Head of caudate nucleus (tissue), 42 donors: ENCODE measurements at places on chromosomes 4 and X.

GRCh38 chrX:34642849-34643248, 14.2 kb downstream of the TMEM47 start:
- no peak for DNase-seq

DNA sequence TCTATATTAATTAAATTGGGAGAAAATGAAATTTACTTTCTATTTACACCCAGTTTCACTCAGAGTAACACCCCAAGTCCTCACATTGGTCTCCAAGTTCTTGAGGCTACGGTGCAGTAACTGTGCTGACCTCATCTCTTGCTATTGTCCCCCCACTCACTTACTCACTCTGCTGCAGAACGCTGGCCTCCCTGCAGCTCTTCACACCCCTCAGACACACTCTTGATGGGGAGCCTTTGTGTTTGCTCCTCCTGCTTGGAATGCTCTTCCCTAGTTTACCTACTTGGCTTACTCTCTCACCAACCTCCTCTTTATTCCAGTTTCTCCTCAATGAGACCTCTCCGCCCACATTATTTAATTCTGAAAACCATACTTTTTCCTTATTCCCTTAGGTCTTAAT, 22.2 kb upstream of the SPARCL1 start:
- no peak for DNase-seq

- no peak for DNase-seq
These were observed 36.9 kb downstream of the SNCA start for GRCh38 chr4:89800012-89800516.

DNA sequence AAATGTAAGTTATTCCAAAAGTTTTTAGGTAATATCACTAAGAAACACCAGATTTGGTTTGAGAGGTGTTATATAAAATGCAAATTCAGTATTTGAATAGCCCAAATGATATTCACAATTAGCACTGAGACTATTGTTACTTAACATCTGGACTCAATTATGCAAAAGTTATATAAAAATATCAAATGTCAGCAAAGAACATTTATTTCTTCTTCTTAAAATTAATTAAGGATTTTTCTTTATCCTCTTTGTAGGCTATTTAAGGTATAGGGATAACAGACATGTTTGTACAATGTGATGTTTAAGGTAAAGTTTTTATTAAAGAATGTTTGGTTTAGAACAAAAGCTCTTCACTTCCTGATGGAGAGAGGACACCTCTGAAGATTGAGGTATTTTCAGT, 63.3 kb upstream of the GK2 start:
- no peak for DNase-seq

GRCh38 chr4:77172336-77172735, 15.3 kb downstream of the CCNG2 start:
- no peak for DNase-seq

DNA sequence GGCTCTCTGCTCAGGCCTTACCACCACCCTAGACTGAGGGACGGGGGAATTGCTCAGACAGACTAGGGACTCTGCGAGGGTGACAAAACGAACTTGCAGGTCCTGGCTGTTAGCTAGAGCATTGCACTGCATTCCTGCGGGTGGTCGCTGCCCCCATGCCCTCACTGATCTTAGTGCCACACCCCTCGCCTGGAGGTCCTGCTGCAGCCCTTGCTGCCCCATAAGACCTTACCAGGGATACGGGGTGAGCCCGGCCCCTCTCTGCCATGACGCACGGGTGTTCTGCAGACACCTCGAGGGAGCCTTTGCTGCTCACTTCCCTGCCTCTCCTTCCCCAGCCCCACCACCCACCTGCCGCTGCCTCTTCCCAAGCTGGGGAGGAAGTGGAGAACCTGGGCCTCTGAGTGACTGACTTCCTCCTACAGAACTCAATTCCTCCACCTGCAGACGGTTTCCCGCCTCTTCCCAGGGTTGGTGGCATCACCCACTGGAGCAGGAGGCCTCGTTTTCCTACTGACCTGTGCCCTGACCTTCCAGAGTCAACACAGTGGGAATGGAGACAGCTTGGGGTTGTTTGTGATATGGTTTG, 19.8 kb upstream of the TBC1D14 start:
- no peak for DNase-seq

DNA sequence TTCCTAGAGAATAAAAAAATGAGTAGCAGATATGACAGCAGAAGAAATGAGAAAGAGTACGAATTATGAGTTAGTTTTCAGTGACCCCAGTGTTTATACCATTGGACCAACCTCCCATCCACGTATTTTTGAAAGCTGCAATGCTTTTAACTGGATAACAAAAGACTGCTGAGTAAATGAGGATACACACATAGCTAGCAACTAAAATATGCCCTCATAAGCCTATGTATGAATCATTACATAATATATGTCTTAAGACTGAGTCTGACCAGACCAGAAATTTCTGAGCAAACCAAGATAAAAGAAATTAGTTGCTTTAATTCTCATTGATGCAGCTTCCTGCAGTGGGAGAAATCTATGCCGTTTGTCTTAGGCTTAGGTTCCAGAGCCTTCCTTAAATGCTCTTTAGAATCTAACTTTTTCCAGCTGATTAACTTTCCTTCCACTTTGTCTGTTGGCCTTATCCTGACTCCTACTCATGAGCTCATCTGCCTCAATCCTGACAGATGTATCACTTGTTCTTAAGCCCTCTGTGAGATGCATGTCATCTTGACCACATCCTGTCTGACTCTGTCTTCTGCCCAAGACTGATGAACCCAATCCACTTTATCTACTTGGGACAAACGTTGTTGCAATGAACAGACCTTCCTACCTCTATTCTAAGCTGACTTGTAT, 301.4 kb upstream of the AADAT start:
- no peak for DNase-seq

DNA sequence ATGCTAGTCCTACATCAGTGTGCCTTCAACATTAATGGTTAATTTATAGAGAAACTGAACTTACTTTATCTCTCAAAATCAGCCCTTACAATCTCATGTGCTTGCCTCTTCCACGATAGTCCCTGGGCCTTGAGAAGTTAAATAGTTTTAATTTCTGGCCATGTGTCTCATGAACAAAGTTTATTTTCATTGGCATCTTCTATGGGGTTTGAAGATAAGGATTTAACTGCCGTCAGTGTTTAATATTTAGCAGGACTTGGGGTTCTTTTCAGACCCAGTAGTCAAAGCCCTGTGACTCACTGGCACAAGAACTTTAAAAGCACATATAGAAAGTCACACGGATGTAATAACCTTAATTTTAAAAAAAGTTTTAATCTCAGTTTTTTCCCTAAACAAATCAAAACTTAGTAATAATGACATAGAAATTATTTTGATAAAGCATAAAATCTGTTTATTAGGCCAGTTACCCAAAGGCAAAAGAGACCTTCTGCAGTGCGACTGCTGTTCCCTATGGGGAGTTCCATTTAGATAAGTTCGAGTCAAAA, 10.1 kb upstream of the MPP1 start:
- DNase-seq = no peak

GRCh38 chr4:89336818-89337420, 29.3 kb upstream of the GPRIN3 start:
- DNase-seq = no peak

DNA sequence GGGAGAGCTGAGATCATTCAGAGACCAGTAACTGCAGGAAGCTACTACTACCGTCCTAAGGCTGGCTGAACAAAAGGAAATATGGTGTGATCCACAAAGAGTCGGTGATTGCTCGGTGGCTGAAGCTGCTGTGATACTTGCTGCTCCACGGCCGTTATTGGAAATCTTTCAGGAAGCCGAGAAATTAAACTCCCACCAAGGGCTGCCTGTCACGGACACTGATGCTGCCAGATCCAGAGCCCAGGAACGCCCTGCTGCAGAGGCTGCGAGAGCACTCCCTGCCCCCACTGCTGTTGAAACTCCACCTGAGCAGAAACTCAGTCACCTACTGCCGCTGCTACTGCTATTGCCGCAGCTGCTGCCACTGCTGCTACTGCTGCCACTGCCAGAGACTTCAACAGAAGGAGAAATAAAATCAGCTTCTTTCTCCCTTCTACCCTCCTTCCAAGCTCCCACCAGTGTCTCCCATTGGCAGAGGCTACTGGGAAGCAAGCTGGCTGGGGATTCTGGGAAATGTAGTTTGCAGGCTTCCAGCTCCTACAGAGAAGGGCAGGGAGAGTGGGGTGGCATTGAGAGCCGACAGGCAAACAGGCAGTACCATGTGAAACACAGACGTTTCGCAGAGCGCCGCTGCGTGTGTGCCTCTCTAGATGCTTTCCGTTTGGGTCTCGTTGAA, 126.0 kb upstream of the ENPP6 start:
- peak; percentile 83 for DNase-seq

- DNase-seq = no peak
These were observed 41.3 kb downstream of the MND1 start for GRCh38 chr4:153385784-153386183.

- DNase-seq = no peak
These were observed 132.2 kb downstream of the VEGFC start for GRCh38 chr4:176660561-176660960.

DNA sequence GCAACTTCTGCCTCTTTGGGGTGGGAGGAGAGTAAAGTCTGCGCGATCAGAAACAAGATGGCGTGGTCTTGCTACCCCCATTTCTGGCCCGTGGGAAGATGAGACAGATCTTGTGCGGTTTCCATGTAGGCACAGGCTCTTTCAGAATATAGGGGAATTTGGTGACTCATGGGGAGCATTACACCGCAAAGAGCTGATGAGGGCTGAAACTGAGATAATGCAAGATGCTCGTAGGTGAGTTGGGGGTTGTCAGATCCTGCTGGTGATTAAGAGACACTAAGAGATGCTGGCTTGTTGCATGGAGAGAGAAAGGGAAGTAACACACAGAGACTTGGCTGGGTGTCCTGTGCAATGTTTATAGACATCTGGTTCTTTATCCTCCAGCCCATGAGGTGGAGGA, 1.5 kb downstream of the EVC start:
- DNase-seq = no peak

DNA sequence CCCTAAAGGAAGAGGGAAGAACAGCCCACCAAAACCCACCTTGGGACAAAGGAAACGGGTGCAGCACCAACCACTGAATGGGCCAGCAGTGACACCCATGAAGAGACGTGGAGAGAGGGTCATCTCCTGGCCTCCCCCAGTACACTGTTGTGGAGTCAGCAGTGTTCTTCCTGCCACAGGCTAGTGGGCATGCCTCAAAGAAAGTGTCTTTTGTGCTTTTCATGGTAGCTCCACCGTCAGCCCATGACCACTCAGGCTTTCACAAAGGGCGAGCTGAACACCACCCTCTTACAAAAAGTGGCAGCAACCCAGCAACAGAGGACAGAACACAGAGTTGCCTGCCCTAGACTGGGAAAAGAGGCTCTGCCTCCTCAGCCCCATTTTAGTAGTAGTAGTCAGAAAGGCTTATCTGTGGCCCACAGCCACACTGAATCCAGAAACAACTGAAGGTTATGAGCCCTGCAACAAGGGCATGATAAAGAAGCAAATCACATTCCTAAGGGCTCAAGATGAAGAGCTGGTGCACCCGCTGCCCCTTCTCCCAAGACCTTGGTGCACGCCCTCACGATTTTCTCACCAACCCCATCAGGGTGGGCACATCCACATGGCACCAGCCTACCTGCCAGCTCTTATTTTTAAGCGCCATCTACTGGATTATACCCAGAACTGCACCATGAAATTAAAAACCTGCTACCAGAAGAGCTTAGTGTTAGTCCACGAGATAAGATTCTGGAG, 53.1 kb downstream of the RAB28 start:
- DNase-seq = no peak

DNA sequence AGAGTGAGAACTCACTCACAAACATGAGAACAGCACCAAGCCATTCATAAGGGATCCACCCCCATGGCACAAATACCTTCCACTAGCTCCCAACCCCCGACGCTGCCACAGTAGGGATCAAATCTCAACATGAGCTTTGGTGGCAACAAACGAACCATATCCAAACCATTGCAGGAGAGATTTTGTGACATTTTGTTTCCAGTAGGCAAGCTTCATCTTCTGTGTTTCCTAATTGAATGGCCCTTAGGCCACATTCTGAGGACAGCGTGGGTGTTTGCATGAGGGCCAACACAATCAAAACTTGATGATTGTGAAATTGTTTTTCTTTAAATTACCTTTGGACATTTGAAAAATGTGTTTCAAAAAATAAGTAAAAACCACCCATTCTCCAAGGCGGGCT, 102.6 kb upstream of the LNX1 start:
- no peak for DNase-seq

DNA sequence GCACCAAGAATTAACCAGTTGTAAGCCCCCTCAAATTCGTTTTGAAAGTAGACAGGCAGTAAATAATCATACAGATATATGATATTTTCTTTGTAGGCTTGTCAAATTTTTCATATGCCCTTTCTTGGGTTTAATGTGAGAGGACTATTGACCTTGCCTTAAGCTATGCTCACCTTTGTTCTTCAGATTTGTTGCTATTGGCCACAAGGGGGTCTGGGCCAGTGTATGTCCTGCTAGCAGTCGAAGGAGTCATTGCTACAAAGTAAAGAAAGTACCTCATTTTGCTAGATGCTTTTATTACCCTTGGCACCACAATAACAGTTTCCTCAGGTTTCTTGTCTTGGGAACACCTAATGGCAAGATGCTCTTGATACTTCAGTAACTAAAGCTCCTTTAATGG, 51.7 kb downstream of the IGSF1 start:
- DNase-seq = no peak

DNA sequence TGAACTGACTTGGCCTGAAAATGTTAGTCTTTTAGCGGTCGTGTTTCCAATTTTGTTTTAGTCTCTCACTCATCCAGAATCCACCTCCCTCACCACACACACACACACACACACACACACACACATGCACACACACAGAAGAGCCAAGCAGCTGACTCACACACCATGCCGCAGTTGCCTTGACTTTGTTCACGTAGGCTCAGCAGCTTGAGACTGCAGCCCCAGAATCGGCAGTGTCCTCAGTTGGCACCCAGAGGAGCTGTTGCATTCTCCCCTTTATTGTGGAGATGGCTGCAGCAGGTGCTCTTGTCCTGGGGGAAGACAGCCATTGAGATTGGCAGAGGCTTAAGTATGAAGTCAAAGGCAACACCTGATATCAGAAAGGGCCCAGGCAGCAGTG, 20.9 kb upstream of the XPNPEP2 start:
- DNase-seq = peak; percentile 6

DNA sequence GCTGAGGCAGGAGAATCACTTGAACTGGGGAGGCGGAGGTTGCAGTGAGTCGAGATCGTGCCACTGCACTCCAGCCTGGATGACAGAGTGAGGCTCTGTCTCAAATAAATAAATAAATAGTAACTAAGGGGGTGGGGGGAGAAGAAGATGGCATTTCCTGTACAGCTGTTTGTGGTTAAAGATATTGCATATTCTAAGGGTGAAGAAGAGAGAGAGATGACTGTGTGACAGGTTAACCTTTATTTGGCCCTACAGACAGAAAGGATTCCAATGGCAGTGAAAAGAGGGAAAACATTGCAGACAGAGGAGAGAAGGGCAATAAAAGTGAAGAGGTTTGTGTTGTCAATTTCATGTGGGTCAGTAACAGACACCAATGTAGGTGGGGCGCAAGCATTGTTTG, 9.4 kb downstream of the TASL start:
- DNase-seq = no peak
